ENCODE measurements at places on chromosomes 12 and 14. TPM values are rescaled to one million over a fixed set of nuclear protein-coding genes. Genes with fewer than 3 reads are reported as not detected.

DNA sequence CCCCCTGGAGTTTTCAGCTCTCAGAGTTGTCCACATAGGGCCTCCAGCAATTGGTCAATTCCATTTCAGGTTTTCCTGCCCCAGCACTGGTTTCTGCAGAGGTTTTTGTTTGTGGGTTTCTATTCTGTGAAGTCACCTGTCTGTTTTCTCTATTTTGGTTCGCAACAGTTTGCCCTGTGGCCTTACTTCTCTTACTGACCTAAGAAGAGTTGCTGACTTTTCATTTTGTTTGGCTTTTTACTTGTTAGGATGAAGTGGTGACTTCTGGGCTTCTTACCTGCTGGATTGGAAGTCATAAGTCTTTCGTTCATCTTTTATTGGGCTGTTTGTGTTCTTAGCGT lies 196.4 kb upstream of the PARP11 start:
- peaks cover 5% of the 10 kb centered on the region for H3K27me3 ChIP-seq
- H3K27ac ChIP-seq = no peak overlapping the region
- no peaks in the 10 kb centered on the region for H3K36me3 ChIP-seq

The ADAM21 gene
- 0.26 TPM for total RNA-seq

- H3K36me3 ChIP-seq = no peaks in the 10 kb centered on the region
- H3K27me3 ChIP-seq = no peaks in the 10 kb centered on the region
- no peak overlapping the region for H3K4me3 ChIP-seq
- peak overlapping the region; percentile 82 for H3K27ac ChIP-seq
- H3K4me1 ChIP-seq = no peaks in the 10 kb centered on the region
These were observed 47.1 kb downstream of the SYNE2 start for GRCh38 chr14:63899953-63900352.

- H3K27me3 ChIP-seq = no peaks in the 10 kb centered on the region
- no peak overlapping the region for H3K27ac ChIP-seq
- H3K36me3 ChIP-seq = no peaks in the 10 kb centered on the region
- no peak overlapping the region for H3K4me3 ChIP-seq
- H3K4me1 ChIP-seq = peaks cover 17% of the 10 kb centered on the region
These were observed 1279.1 kb upstream of the FLRT2 start for GRCh38 chr14:84250893-84251292.

The FITM1 gene
- total RNA-seq = 124 TPM

DNA sequence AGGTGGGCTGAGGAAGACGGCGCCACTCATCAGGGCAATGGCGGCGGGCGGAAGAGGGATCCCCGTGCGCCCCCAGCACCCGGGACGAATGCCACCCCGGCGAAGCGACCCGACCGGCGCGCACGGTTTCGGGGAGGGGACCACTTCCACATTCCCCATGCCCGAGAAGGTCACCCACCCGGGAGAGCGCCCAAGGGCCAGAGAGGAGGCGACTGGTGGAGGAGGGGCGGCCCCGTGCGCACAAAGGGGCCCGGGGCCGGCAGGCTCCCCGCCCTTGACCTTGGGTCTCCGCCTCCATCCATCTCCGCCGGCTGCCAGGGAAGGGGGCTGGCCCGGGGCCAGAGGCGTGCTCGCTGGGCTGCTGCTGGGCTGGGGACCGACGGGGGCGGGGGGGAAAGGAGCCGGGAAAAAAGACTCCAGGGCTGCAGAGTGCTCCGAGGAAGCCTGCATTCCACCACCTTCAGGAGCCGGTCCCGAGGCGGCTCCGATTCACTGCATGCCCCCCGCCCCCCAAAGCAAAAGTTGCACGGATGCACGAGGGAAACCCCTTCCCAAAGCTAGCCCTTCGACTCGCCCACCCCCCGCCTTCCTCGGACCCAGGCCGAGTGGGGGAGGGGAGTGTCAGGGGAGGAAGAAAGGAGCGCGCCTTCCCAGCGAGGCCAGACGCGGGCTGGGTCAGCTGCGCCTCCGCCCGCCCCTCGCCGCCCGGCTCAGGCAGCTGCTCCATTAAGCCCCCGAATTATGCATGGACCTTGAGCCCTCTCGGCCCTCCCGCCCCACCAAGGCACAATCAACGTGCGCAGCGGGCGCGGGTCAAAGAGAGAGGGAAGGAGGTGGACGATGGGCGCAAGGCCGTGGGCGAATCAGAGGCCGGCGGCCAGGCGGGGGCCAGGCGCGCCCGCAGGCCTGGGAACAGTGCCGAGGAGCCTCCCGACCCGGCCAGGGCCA lies 26.2 kb downstream of the BCL11B start:
- no peaks in the 10 kb centered on the region for H3K4me1 ChIP-seq
- DNase-seq = no peak
- H3K27me3 ChIP-seq = peaks cover 77% of the 10 kb centered on the region

DNA sequence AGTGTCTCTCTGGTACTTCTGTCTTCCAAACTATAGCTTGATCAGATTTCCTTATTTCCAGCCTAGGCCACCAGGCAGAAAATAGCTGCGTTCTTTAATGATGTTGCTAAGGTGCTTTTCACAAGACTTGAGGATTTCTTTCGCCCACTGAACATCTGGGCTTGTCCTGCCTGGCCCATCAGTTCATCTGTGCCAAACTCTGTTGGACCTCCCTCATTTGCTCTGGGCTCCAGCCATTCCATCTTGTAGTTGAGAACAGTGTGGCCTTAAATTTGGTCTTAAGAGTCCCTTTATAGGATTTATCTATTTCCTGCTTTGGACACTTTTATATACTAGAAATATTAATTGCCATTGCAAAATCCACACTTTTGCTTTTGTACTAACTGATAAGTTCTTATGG lies 109.6 kb downstream of the TTLL5 start:
- peaks cover 17% of the 10 kb centered on the region for H3K36me3 ChIP-seq
- H3K27ac ChIP-seq = no peak overlapping the region
- no peak overlapping the region for H3K4me3 ChIP-seq
- DNase-seq = no peak
- H3K27me3 ChIP-seq = no peaks in the 10 kb centered on the region

DNA sequence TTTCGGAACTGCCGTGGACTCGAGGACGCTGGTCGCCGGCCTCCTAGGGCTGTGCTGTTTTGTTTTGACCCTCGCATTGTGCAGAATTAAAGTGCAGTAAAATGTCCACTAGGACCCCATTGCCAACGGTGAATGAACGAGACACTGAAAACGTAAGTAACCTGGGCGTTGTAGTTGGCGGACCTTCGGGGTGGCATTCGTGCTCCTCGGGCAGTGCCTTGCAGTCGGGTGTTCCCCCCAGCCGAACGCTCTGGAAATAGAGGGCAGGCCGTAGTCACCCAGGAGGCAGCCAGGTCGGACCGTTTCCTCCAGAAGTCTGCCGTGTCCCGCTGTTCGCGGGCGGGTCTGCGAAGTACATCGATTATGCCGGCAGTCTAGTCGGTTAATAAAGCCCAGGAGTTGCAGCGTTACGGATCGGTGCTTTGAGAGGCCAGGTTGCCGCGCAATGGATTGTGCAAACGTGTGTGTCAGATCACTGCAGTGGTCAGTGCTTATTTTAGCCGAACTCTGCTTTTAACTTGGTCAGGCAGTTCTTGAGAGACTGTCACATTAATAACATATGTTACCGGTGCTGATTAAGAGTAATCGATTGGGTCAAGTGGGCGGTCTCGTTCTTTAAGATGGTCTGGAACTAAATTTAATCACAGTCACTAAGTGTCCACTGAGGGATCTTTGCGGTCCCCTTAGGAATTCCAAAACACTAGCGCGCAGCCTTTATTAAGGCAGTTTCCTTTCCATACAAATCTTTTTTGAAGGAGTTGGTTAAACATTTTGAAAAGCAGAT lies 906 bp downstream of the MARK3 start:
- DNase-seq = peak; percentile 24
- H3K36me3 ChIP-seq = no peaks in the 10 kb centered on the region
- H3K4me3 ChIP-seq = peak overlapping the region; percentile 80
- peaks cover 27% of the 10 kb centered on the region for H3K4me1 ChIP-seq
- H3K27me3 ChIP-seq = no peaks in the 10 kb centered on the region
- H3K27ac ChIP-seq = peak overlapping the region; percentile 80

The TBC1D30 gene
- total RNA-seq = 0.68 TPM

GRCh38 chr12:4518106-4518728 lies 20.5 kb upstream of the RAD51AP1 start:
- no peaks in the 10 kb centered on the region for H3K4me1 ChIP-seq
- DNase-seq = no peak
- no peak overlapping the region for H3K27ac ChIP-seq
- H3K36me3 ChIP-seq = peaks cover 85% of the 10 kb centered on the region

DNA sequence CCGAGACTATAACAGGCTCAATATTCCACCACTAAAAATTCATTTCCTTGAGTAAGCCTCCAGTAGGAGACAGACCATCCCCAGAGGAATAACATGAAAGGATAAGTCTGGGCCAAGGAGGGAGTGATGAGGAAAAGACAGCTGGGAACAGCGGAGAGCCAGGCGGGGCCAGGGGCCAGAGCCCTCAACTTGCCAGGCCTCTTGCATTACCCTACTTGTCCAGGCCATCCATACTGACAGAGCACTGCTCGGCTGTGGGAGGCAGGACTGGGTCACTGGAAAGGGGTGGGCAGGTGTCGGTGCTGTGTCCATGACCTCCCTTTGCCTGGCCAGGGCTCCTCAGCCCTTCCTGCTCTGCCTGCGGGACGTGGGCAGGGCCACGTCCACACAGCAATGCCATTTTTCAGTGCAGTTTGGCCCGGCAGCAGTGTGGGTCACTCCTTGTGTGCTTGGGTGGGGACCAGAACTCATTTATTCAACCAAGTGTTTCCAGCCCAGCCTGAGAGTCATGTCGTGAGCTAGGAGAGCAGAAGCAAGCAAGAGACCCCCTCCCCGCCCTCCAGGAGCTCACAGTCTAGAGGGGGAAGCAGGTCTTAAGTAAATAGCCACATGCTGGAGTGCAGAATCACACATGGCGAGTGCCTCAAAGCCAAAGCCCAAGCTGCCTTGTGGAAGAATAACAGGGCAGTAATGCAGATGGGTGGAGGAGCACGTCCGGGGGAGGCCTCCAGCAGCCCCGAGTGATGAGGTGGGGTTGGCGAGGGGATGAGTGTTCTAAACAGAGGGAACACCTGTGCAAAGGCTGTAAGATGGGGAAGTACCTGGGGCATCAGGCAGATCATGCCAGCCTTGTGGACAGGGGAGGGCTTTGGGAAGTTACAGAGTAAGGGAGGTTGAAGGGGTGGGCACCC lies 8.9 kb upstream of the FAIM2 start:
- H3K36me3 ChIP-seq = no peaks in the 10 kb centered on the region

DNA sequence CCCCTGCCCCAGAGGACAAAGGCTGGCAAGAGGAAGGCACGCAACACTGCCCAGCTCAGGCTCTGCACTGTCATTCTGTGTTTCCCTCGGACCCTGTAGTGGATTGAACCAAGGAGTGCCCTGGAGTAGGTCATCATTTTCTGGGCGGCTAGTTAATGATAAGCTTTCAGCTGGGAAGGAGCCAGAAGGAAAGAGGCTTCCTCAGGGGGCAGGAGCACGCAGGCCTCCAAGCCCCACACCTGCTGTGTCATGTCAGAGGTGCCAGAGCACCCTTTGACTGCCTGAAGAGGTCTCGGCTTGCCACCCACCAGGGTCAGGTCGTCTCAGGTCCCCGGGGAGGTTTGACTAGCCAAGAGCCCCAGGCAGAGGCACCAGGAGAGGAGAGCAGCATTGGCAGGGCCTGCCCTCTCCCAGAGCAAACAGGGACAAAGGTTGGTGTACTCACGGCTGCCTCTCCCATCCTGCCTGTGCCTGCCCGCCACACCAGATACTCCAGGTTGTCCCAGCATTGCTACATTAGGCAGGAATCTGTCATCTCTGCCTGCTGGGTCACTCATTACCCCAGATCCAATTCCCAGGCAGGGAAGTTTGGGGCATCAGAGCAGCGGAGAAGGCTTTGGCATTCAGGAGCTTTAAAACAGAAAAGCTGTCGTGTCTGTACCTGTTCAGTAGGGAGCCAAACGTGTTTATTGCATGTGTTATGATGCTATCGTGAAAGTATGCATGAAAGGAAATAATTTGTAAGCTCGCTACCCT lies 33.5 kb upstream of the ATP2A2 start:
- no peaks in the 10 kb centered on the region for H3K36me3 ChIP-seq
- no peaks in the 10 kb centered on the region for H3K27me3 ChIP-seq
- peak overlapping the region; percentile 55 for H3K27ac ChIP-seq

The CACNB3 gene
- 7.8 TPM for total RNA-seq

The C12orf50 gene
- not detected for total RNA-seq

DNA sequence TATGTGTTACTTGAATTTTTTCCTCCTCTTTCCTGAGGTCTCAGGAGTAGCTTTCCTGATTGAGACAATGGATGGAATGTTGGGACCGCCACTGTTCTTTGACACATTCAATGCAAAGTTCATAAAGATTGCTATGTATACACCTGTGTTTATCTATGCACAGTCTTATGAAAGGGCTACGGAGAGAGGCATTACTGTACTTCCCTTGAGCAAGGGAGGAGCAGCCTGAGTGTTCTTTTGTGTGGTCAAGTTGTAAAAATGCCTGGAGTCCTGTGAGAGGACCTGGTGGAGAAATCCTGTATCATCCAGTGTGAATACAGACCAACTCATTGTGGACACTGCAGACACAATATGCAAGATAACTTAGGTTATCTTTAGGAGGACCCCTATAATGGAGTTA lies 1.2 kb downstream of the SRGAP1 start:
- no peak overlapping the region for H3K27ac ChIP-seq
- no peaks in the 10 kb centered on the region for H3K27me3 ChIP-seq
- H3K36me3 ChIP-seq = no peaks in the 10 kb centered on the region

DNA sequence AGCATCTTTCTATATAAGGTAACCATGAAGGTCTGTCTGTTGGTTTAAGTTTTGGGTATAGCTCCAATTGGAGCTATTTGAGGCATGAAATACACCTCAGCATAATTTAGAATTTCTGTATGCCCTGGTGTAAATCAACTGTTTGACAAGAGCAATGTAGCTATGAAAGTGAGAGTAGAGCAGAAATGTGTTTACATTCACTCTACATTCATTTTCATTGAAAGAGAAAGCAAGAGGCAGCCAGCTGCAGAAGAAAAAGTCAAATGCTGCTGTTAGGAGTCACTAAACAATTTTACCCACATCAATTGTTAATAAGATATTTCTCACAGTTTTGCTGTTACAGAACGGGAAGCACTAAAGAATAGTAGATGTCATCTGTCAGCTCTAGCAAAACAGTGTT lies 252.5 kb downstream of the SLC6A15 start:
- no peak overlapping the region for H3K4me3 ChIP-seq
- H3K27ac ChIP-seq = no peak overlapping the region
- H3K4me1 ChIP-seq = no peaks in the 10 kb centered on the region
- H3K36me3 ChIP-seq = no peaks in the 10 kb centered on the region

- DNase-seq = no peak
- H3K4me3 ChIP-seq = peak overlapping the region; percentile 45
- H3K27ac ChIP-seq = no peak overlapping the region
- peaks cover 56% of the 10 kb centered on the region for H3K27me3 ChIP-seq
These were observed 600 bp downstream of the SYT10 start for GRCh38 chr12:33438851-33439586.

GRCh38 chr12:70581208-70581607 lies 56.0 kb downstream of the PTPRB start:
- peaks cover 9% of the 10 kb centered on the region for H3K4me1 ChIP-seq
- no peak overlapping the region for H3K27ac ChIP-seq
- H3K36me3 ChIP-seq = no peaks in the 10 kb centered on the region

The ADGRD1 gene
- 80.6 TPM for total RNA-seq

DNA sequence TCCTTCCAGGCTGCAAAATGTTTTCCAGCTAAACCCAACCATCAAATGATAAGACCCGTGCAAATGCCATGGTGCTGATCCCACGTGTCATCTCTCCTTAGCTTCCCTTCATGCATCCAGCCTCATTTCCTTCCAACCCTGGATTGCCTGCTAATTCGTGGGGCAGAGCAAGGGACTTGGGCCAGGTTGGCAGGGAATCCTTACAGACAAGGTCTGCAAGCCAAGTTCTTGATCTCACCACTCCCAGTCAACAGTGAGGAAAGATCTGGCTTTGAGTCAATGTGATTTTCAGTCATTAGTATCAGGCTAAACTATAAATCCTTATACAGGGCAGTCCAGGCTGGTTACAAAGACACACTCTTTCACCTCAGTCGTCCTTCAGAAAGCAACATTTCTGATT lies 150.9 kb downstream of the ANO2 start:
- DNase-seq = no peak
- H3K27ac ChIP-seq = no peak overlapping the region

The CLEC4D gene
- total RNA-seq = not detected
